ENCODE measurements at places on chromosomes 6 and 20.
A peak's percentile ranks its signal among the peaks of the same experiment; 100 is the strongest.

GRCh38 chr20:17431621-17432364 is 99.4 kb downstream of the BFSP1 start:
- peak; percentile 25 for DNase-seq

GRCh38 chr6:41579088-41579610 is 33.0 kb downstream of the FOXP4 start:
- no peak for DNase-seq

DNA sequence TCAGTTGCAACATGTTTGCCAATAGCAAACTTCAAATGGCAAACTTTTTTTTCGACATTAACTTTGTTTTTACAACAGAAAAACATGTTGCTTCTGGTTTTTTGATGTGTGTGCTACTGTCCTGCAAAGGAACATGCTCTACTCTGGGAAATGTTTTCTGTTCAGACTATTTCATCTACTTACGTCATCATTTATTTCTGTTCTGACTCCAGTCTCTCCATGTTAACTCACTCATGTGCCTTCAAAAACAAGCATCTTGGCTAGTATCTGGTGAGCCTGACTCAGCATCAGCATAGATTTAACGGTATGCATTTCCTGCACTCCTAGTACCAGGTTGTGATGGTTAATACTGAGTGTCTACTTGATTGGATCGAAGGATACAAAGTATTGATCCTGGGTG is 36.1 kb upstream of the MAP7 start:
- DNase-seq: no peak

GRCh38 chr6:32045811-32046449 is 7.7 kb downstream of the CYP21A2 start:
- DNase-seq: no peak

DNA sequence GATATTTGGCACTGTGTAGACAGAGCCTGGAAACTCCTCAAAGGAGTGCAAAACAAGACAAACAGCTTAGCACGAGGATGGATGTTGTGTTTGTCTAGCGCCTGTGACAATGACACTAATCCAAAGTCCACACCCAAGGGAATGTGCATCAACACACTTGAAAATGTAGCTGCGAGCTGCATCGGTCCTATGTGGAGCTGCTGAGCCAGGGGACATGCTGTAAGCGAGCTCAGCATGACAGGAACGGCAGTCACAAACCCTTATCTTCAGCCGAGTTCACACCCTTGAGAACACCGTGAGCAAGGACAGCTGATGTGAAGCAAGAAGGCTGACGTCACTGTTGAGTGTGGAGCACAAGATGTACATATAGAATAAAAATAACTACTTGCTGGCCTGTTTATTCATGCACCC is 684.3 kb downstream of the QKI start:
- no peak for DNase-seq

GRCh38 chr20:6956056-6956455 is 188.6 kb downstream of the BMP2 start:
- no peak for DNase-seq

DNA sequence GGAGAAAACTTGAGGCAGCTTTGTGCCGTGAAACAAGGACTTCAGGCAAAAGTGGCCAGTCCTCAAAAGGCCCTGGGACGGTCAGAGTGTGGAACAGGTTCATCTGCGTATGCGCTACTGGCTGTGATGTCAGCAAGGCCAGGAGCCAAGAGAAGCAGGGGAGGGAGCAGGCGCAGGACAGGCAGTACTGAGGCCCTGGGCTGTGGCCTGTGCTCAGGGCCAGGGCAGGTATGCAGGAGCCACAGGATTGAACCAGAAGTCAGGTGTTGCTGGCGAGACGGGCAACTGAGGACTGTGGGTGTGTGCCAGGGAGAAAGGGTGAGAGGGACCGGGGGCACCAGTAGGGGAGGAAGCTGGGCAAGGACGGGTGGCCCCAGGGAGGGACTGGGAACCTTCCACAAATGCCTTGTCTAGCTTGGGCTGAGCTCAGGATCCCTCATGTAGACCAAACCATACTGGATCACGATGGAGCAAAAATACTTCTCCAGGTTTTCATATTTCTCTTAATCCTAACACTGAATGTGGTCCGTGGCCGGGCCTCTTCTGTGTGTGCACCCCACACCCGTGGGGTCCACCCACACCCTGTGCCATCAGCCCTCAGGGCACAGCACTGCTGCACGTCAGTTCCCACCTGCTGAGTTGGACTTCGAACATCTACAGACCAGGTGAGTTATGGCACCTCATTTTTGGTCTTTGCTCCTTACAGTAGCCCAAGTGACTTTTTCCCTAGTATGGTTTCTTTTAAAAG is 46.9 kb downstream of the GINS1 start:
- DNase-seq: no peak

- DNase-seq: no peak
Measured at GRCh38 chr6:44730771-44731391, 343.4 kb downstream of the CDC5L start.

DNA sequence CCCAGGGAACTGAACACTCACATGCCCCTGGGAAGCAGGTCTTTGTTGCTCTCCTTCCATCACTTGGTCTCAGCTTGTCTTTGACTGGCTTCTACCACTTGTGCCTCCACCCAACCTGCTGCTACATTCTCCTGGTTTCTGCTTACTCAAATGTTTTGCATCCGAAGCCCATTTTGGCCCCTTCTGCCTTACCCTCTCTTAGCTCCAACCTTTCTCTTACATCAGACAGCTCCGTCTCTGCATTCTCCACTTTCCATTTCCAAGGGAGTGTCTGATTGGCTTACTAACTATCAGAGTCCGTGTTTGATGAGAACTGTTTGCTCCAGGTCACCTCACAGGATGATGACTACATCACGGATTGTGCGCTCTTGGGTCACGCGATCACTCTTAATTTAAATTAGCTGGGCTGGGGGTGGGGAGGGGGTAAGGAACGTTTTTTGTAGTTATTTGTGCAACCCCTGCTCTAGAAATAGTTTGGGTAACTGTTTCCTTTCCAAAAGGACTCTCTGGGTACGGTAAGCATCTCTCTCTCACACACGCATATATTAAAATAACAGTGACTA is 844 bp upstream of the ABRACL start:
- DNase-seq: no peak

DNA sequence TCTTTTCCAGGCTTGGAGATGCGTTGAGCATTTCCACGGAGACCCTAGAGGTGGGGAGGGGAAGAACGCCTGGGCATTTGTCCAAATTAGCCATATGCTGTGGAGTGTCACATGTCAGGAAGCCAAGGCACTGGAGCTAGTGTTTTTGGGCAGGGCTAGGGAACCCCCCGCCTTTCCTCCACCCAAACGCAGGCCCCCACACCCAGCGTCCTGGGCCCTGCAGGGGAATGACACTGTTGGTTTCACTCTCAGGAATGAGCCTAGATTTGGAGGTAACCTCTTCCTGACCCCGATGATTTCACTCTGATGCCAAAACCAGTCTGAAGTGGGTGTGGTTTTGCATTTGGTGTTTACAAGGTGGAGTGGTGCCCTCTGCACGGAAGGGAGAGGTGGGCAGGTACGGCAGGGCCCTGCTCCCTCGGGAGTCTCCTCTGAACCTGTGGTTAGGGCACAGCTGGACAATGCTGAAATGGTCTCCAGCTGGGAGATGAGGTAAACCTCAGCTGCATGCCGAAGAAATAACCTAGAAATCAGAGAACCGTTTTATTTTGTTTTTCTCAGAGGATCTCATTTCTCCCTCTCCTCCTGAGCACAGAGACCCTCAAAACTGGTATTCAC is 29.5 kb downstream of the MTHFD1L start:
- DNase-seq: no peak

All from activated CD8-positive, alpha-beta memory T cell treated with anti-CD3 and anti-CD28 coated beads for 48 hours (primary cell).